ENCODE measurements at places on chromosomes 6 and 20.

GRCh38 chr6:109456710-109457561 lies 1.4 kb upstream of the MICAL1 start:
- DNase-seq, result peak; percentile 21

- peak; percentile 35 for DNase-seq
These were observed 1.4 kb downstream of the AKIRIN2 start for GRCh38 chr6:87700397-87701343.

DNA sequence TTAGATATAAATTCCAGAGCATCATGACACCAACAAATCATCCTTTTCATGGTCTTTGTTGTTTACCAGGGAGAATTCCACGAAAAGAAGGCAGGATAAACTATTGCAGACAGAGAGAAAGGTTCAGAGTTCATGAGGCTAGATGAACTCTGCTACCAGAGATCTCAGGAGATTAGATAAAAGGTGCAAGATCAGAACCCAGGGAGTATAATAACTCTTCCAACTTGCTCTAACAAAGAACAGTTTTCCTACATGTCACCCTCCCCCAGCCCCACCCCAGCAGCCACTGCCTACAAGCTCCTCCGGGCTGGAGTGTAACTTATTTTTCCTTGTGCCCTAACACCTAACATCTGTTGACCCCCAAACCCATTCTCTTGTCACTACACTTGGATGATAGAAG lies 13.9 kb upstream of the CITED2 start:
- no peak for DNase-seq

DNA sequence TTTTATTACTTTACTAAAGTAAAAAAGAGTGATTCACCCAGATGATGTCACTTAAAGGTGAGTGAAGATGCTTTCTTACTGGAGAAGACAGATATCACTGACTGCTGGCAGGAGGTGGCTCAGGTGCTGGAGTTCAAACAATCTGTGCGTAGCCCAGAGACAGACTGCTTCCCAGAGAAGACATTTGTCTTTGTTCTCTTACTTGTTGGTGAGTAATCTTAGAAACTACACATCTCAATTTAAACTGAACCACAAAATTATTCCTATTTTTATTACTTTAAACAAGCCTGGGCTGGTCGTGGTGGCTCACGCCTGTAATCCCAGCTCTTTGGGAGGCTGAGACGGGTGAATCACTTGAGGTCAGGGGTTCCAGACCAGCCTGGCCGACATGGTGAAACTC lies 92.2 kb downstream of the CEP162 start:
- no peak for DNase-seq

DNA sequence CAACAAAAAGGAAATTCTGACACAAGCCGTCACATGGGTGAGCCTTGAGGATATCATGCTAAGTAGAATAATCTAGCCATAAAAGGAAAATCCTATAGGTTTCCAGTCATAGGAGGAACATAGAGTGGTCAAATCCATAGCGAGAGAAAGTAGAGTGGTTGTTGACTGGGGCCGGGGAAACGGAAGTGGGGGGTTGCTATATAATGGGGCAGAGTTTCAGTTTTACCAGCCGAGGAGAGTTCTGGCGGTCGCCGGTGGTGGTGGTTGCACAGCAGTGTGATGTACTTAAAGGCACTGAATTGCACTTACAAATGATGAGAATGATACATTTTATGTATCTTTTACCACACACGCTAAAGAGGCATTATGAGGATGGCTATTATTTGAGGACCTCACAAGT lies 4.9 kb downstream of the GPR31 start:
- no peak for DNase-seq

- no peak for DNase-seq
These were observed 162.5 kb downstream of the DLL1 start for GRCh38 chr6:170128346-170128745.

GRCh38 chr20:50295762-50296449 lies 105.3 kb downstream of the CEBPB start:
- no peak for DNase-seq

Data from midbrain (tissue), 1 donor.